ENCODE measurements at places on chromosomes 7 and 10. TPM values are rescaled to one million over a fixed set of nuclear protein-coding genes. Genes with fewer than 3 reads are reported as not detected.

The OPALIN gene
- not detected for polyA plus RNA-seq

The WIPF3 gene
- polyA plus RNA-seq, result 20.4 TPM

DNA sequence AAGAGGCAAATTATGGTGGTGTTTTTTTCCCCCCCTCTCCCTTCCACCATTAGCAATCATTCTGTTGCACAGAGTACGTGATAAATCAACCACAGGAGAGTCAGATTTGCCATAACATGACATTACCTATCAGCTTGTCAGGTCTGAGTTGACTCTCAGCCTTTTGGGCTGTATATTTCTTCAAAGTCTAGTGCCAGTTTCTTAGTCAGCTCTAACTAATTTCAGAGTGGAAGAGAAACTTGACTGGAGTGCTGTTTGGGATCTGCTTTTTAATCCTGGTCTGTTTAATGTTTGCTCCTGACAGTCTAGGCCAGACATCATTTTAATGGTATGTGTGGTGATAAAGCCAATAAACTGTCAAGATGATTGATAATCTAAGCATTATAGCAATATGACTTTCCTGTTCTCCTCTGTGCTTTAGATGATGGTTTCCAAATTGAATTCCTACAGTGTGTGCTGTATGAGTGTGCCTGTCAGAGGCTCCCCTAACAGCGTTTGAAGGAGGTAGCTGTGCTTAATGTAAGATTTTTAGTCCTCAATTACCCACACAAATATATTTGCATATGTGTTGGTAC lies 76.9 kb downstream of the LRMDA start:
- DNase-seq, result peak; percentile 82

- no peak for DNase-seq
These were observed 15.2 kb downstream of the ANLN start for GRCh38 chr7:36404639-36405408.

DNA sequence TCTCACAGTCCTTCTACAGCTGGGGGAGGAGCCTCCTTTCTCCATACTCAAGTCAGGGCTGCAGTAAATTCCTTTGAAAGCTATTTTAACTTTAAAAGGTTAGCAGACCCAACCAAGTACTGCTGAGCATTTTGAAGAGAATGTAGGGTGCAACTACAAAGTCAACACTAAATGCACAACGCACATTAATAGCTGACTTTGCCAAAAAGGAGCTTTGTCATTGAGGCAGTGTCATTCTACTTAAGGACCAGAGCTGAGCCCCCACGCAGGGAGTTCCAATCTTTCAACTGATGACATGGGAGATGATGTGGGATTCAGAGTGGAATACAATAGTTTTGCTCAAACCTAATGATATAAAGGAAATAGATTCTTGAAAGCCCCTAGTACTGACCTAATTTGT lies 20.3 kb downstream of the TECTB start:
- no peak for DNase-seq

GRCh38 chr7:47325337-47325736 lies 256.6 kb downstream of the TNS3 start:
- no peak for DNase-seq

The RAPGEF5 gene
- polyA plus RNA-seq, result 18.4 TPM

The DOCK4 gene
- polyA plus RNA-seq, result 12.6 TPM
